ENCODE measurements at places on chromosomes 4 and X.

DNA sequence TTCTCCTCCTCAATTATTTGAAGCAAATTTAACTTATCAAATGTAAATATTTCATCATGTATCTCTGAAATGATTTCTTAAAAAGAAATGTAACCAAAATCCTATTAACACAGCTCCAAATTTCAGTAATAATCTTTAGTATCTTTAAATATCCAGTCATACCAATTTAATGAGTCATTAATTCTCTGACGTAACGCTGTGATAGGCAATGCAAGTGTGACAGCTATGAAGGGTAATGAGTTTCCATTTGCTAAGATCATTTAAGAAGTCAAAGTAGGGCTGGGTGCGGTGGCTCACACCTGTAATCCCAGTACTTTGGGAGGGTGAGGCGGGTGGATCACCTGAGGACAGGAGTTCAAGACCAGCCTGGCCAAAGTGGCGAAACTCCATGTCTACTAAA is 15.6 kb downstream of the RPS3A start:
- no peak for DNase-seq

DNA sequence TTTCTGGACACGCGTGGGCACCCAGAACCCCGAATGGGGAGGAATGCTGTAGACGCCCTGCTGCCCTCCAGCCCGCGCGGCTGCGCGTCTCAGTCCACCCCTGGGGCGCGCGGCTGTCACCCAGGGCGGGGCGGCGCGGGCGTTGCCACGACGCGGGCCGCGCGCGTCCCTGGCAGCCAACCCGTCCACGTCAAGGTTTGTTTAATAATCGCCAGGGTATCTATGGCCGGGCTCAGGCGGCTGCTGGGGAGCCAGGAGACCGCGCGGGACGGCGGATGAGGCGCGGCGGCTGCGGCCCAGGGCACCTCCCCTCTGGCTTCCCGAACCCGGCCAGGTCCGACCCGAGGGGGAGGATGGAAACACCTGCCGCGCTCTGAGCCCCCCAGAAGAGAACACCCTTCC is at the start of gene SPATA18:
SPATA18 (plus strand) TSS at position 92 of the 402 bp plus-strand sequence. CDS start 401 bp downstream, outside the sequence.
- DNase-seq = no peak

GRCh38 chr4:168610911-168611530 is 114.2 kb downstream of the PALLD start:
- no peak for DNase-seq

- DNase-seq = no peak
Measured at GRCh38 chr4:138405466-138405891, 163.3 kb upstream of the SLC7A11 start.

DNA sequence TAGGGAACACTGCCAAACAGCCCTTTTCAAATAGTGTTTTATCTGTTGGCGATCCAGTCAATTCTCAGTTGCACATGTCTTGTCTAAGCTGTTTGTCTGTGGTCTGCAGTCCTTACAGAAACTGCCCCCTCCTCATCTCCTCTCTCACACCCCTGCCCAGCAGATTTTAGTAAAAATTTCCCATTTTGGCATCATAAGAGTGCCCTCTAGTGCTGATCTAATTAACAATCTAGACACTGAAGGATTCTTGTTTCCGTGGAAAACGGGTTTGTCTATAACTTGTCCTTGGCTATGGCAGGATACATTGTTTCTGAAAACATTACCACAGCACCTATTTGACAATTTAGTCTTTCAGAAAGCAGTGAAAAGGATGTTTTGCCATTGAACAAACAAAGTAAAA is 227.2 kb upstream of the MBNL3 start:
- DNase-seq = no peak

- DNase-seq = no peak
Measured at GRCh38 chr4:931194-931959, 739 bp downstream of the GAK start.

GRCh38 chr4:93813092-93813491 is 15.5 kb upstream of the ATOH1 start:
- no peak for DNase-seq

- no peak for DNase-seq
Measured at GRCh38 chr4:41763729-41764128, 15.2 kb upstream of the PHOX2B start.

DNA sequence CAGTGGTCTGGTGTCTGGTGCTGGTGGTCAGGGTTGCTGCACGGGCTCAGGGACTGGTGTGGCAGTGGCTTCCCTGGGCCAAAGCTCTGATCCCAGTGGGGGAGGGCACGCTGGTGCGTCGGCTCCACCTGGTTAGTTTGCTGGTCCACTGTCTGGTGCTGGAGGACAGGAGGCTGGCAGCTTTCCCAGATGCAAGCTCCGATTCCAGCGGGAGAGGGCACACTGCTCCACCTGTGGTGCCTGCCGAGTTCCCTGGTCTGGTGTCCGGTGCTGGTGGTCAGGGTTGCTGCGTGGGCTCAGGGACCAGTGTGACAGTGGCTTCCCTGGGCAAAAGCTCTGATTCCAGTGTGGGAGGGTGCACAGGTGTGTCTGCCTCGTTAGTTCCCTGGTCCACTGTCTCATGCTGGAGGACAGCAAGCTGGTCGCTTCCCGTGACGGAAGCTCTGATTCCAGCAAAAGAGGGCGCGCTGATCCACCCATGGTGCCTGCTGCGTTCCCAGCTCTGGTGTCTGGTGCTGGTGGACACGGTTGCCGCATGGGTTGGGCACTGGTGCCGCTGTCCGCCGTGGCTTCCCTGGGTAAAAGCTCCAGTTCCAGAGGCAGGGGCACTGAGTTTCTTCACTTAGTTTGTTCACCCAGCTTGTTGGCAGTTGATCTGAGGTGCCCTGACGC is 5.8 kb downstream of the VMA21 start:
- no peak for DNase-seq

DNA sequence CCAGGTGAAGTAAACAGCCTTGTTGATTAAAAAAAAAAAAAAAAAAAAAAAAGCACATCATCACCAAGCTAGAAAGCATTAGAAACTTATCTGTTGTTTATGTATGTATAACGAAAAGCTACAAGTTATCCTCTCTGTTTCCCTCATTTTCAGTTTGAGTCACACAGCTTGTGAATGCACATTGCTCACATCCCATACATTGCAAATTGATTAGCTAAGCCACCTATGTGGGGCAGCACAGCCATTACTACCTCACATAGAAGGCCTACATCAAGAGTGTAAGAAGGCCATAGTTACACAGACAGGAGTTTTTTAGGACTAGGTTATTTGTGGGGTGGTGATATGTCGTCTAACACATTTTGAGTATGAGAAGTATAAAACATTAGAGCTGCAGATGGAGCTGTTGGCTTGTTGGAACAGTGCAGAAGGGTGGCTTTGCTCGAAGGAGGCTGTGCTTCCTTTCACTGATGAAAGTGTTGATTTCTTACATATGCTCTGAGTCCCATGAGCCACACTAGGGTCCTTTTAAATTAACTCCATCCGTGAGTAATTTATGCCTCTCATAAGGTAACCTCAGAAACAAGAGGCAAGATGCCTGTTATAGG is 431.6 kb downstream of the GABRG1 start:
- no peak for DNase-seq

DNA sequence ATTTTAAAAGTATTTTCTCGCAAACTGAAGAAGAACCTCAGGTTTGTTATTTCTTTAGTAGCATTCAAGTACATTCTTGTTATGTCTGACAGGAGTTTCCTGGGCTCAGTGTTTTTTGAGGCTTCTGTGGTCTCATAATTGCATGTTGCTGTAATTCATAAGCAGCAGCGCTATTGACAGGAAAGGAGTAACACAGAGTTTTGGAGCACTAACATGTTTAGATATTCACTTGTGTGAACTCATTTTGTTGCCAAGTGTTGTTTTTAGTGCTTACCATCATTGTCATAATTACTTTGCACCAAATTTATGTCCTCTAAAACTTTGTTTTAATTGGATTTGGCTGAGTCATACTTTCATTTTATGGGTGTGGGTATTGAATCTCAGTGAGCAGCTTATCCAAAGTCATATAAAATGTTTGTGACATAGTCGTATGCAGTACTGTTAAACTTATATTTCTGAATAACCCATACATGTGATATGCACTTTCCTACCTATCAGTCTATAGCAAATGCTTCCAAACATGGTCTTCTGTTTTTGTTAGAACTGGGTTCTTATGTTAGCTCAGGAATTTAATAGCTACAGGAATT is 358.7 kb upstream of the CTSO start:
- no peak for DNase-seq

GRCh38 chr4:39037941-39038340 is 5.7 kb upstream of the TMEM156 start:
- no peak for DNase-seq

DNA sequence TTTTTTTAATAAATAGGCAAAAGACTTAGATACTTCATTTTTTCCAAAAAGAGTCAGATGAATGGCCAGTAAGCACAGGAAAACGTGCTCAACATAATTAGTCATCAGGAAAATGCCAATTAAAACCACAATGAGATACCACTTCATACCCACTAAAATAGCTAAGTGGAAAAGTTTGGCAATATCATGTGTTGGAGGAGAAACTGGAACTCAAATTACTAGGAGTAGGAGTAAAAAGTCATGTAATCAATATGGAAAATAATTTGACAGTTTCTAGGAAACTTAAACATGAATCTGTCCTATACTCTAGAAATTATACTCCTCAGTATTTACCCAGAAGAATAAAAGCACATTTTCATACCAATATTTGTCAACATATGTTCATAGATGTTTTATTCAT is 449.8 kb downstream of the INPP4B start:
- no peak for DNase-seq

DNA sequence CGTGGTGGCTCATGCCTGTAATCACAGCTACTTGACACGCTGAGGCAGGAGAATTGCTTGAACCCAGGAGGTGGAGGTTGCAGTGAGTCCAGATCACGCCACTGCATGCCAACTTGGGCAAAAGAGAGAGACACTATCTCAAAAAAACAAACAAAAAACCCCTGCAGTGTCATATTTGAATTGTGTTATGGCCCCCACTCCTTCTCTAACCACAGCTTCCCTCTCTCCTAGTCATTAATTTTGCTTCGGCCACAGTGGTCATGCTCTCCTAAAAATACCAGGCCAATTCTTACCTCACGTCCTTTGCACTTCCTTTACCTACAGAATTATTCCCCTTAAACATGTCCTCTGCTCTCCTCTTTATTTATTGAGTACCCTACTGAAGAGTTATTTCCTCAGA is 206.1 kb downstream of the PPP3CA start:
- DNase-seq = no peak

DNA sequence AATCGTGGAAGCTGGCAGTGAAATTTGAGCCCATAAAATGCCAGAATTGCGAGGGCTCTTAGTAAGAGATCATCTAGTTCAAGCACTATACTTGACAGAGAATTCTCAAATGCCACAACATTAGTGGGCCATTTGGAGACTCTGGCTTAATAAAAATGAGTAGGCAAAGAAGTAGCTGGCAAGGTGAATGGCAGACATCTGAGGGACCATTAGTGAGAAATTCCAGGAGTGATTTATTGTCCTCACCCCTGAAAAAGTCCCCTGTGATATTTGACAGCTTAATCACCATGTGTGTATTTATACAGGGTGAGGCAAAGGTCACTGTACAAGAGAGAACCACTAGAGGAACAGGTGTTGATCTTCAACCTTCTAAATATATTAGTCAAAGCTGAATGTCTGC is 207.5 kb downstream of the CHRDL1 start:
- DNase-seq = no peak

- no peak for DNase-seq
Measured at GRCh38 chrX:29083823-29084222, 496.6 kb downstream of the IL1RAPL1 start.

GRCh38 chrX:146481735-146482134 is 327.8 kb upstream of the CXorf51B start:
- no peak for DNase-seq

GRCh38 chr4:13347517-13348125 is 136.5 kb downstream of the RAB28 start:
- DNase-seq = no peak

GRCh38 chr4:147831551-147832171 is 99.8 kb downstream of the ARHGAP10 start:
- DNase-seq = no peak

DNA sequence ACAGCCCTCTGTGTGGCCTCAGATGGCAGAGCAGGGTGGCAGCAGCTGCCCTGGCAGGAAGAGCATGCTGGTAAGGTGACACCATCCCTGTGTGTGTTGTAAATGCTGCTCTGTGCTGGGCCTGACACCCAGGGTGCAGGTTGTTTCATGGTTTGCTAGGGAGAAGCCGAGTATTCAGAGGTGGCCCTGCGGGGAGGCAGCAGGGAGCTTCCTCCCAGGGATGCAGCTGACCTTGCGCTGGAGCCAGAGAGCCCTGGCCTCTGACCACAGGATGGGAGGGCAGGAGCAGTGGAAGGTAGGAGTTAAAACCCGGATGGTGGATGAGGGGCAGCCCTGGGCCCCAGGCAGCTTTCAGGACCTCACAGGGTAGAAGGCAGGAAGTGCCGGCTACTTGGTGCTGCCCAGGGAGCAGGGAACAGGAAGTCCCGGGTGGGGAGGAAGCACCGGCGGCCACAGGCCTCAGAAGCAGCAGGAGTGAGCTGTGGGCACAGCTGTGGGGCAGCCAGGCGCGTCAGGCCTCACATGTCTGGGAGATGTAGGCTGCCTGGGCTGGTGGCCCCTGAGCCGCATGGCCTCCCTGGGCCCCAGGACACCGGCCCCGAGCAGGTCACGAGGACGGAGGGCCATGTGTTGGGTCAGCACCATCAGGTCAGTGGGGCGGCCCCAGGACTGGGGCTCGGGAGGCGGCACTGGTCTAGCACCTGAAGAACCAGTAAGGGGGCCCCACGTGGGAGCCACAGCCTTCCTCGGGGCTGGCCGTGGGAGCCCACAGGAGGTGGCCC is 19.1 kb downstream of the SH3BP2 start:
- no peak for DNase-seq

DNA sequence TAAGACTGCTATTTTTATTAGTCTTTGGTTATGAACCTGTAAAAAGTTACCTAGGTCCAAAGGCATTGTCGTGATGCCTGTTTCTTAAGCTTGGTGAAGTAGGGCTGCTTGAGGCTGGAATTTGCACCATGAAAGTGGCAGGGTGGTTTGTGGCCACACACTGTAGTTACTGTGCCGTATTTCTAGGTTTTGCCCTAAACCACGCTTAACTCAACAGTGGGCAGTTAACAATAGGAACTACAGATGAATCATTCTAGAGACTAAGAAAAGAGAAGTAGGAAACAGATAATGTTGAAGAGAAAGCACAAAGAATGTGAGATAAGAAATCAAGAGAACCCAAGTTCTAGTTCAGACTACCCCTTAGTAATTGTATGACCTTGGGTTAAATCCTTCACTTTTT is 11.5 kb downstream of the ETNPPL start:
- no peak for DNase-seq

DNA sequence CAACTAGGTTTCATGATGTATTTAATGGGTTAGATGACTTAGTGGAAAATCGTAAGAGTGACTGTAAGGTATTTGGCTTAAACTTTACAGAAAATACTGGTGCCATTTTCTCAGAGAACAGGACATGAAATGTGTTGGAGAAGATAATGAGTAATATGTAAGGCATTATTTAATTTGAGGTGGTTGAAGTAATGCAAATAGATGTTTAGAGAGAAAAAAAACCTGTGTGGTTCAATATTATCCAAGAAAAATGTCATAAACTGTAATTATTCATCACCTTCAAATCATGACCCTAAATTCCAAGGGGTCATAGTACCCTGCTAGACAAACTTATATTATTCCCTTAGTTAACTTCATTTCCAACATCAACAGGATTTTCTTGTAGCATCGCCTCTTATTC is 171.7 kb downstream of the EPHA5 start:
- DNase-seq = no peak

Measured in hematopoietic multipotent progenitor cell treated with erythropoietin and hydrocortisone succinate and interleukin-3 and kit ligand, for 15 days (in vitro differentiated cells).